ENCODE measurements at places on chromosomes 2 and 18.

DNA sequence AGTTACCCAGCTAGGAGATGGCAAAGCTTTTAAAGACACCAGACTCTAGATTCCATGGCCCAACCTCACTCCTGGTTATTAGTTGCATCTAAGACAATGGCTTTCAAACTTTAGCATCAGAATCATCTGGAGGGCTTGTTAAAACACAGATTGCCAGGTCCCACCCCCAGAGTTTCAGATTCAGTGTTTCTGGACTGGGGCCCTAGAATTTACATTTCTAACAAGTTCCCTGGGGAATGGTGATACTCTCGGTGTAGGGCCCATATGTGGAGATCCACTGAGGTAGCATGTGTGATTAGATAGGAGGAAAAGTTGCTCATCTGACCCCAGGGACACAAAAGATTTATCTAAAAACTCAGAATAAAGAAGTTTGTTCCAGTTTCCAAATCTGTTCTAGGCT, 14.5 kb upstream of the TTR start:
- no peak for DNase-seq

DNA sequence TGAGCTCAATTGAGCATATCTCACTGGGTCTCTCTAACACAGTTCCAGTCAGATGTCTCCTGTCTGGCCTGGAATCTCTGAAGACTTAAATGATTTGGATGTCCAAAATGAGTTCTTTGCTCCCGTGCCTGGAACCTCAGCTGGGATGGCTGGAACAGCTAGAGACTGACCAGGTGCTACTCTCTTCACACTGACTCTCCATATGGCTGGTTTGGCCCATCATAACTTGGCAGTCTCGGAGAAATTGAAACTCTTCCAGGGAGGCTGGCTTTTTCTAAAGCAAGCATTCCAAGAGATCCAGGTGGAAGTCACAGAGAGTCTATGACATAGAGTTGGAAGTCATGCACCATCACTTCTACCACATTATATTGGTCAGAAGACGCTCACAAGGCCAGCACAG, 129.6 kb upstream of the NOL4 start:
- DNase-seq: no peak

- DNase-seq: no peak
Measured at GRCh38 chr2:190197143-190197720, 122.4 kb downstream of the HIBCH start.

DNA sequence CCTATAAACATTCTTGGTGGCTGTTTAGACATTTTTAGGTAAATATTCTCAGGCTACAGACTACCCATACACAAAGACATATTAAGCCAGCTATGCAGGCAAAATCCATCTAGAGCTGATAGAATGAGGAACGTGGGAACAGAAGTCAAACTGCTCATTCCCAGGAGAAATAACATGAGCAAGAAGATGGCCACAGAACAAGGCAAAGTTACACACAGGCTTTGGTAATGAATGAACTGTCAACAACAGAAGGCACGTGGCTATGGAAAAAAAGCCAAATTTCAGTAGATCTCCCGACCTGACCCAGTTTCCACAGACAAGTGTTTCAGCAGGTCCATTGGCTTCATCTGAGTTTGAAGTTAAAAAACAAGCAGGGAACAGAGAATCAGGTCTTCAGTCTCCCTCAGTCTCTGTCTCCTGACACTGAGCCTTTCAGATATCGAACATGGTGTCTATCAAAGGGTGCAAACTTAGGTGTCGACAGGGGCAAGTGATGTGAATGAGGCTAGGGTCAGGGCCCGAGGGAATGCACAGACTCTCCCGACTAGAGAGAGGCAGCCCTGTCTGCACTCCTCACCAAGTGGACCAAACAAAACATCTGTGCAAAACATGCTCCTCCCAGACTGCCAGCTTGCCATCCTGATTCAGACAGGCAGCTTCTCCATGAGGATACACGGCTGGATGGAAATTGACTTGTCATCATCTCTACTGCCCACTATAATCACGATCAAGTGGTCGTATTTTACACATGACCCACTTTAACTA, 25.9 kb downstream of the SIGLEC15 start:
- DNase-seq: no peak

- no peak for DNase-seq
Measured at GRCh38 chr18:48740851-48741485, 202.1 kb downstream of the CTIF start.

GRCh38 chr2:149296031-149296430, 34.4 kb upstream of the LYPD6 start:
- no peak for DNase-seq

DNA sequence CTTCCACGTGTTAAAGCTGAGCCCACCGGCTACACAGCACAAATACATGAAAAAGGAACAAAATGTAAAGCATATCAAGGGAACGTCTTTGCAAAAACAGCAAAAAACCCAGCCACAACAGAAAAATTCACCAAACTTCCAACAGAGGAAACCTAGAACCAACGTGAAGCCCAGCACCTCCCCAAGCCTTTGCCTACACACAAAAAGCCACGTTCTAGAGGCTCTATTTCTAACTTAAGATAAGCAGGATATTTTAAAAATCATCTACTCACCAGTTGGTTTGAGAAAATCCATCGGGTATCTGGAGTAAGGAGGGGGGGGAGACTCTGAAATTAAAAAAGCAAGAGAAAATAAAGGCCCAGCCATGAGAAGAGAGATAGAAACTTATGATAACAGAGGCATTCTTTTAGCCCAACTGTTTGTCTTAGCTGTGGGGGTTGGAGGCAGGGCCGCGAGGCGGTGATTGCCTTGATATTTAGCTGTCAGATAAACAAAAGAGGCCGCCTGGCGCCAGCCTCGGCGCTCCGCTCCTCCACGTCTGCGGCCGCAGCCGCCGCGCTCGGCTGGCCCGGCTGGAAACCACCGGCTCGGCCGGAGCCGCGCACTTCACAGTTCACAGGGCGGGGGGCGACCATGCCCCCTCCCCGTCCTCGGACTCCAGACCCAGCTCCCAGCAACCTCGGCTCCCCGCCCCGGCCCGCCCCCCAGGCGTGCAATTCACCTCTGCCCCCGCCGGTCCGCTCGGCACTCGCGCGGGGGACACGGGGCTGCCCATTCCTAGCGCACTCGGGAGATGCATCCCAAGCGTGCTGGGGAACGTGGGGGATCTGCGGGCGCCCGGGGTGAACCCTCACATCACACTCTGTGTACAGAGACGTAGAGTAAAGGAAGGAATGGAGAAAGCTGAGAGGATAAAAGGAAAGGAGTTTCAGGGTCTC, 2.4 kb downstream of the SMAD7 start:
- no peak for DNase-seq

DNA sequence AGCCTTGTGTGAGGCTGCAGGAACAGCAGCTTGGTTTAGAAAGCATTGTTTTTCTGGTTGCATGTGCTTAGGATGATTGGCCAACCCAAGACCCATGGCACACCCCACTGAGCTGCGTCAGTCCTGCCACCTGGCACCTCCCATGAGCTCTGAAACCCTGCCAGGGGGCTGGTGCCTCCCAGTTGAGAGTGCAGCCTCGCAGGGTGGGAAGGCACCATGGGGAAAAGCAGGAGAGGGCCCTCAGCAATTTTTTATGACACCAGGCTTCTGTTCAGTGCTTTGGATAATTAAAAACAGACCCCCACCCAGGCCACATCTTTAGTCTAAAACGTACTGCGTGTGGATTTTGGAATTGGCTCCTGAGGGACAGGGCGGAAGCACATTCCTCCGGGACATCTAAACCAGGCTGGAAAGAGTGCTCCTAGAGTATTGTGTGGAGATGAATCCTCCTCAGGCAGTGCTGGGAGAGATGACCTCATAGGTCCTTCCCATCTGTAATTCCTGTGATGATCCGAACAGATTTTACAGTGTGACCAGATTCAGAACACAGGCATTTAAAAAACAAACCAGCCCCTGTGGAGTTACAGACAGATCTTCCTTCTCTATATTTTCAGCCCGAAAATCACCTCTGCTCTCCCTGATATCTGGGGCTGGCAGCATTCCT, 438.3 kb downstream of the ZNF521 start:
- no peak for DNase-seq

DNA sequence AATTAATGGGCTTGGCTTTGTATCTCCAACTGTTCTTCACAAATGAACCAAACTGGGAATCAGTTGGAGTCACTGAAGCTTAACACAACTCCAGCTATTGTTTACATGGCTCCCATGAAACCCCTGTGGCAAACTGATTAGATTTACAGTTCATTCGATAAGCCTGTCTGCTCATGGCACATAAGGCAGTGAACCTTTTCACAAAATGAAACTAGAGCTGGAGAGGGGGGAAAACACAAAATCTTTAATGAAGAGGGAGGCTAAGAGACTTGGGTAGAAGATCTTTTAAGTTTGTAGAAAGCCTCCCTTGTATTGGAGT, 11.6 kb upstream of the ITGA6 start:
- DNase-seq: no peak

GRCh38 chr2:196226707-196227065, 55.3 kb upstream of the STK17B start:
- DNase-seq: no peak

DNA sequence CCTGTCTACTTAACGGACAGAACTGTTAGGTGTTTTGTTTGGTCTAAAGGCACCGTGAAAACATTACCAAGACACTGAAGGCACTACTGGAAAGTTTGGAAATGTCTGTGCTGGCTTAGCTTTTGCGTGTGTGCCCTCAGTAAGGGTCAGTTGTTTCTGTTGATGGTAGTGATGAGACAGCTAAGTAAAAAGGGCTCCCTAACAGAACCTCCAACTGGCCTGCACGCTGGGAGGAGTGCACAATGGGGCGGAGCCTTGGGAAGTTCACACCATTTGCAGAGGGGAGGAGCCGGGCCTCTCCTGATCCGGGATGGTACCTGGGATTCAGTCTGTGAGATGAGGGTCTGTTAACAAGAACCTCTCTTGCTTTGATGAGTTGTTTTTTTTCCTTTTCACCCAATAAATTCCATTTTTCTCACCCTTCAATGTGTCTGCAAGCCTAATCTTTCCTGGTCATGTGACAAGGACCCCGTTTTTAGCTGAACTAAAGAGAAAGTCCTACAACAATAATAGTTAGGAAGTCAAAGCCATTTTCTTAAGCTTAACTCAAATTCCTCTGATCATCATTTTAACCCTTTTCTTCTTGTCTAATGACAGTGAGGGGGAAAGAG, 368.7 kb downstream of the PARD3B start:
- no peak for DNase-seq

GRCh38 chr18:69981948-69982347, 34.3 kb upstream of the CD226 start:
- DNase-seq: no peak

GRCh38 chr2:79830501-79830900, 317.6 kb downstream of the CTNNA2 start:
- no peak for DNase-seq

DNA sequence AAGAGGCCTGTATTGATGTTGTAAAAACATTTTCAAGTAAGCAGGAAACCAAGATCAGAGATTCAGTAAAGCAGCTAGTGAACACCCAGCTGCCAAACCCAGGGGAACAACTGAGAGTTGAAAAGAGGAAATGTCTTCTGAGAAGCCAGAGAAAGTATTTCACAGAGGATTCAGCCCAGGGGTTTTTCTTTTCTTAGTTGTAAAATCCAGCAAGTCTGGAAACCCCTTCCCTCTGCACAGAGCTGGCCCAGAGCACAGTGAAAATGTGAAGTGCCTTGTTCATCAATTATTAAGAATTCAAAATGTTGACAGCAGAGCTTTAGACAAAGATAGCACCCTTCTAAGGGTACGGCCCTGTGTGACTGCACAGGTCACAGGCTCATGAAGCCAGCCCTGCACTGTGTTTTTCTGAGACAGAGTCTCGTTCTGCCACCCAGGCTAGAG, 28.4 kb downstream of the AFF3 start:
- no peak for DNase-seq

DNA sequence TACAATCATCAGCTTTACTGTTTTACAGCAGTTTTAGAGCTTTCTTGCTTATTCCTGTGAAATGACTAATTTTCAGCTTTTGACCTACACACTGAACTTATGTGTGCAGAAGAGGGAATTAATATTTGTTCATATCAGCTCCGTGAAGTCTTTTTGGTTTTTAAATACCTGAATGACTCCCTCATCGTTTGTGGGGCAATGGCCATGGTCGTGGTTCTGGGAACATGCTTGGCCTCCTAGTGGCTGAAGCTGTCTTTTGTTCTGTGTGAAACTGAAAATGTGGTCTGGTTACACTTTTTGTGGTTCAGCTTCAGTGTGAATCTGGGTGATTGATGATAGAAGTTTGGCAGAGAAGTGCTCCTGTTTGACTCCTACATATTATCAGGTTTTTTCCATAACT, 408.1 kb downstream of the THSD7B start:
- no peak for DNase-seq

- no peak for DNase-seq
Measured at GRCh38 chr2:7634409-7634808, 717.2 kb downstream of the RNF144A start.

- DNase-seq: no peak
Measured at GRCh38 chr2:147628971-147629421, 215.8 kb upstream of the ACVR2A start.

- DNase-seq: no peak
Measured at GRCh38 chr2:22420076-22420475, 964.9 kb upstream of the KLHL29 start.

DNA sequence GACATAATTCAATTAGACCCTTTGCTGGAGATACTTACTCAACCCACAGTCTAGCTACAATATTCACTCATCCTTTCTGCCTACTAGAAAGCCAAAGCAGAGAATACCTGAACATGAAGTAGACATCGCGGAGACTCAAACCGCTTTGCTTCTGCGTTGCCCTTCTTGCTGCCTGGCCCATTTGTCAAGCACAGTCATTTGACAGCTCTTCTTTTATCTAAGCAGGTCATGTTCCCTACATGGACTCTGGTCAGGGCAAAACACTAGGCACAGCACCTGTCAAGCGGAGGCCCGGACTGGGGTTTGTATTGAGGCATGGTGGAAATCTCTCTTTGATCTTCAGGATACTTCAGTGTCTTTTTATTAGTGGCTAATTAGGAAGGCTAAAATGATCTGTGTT, 89.7 kb downstream of the FARSB start:
- no peak for DNase-seq

- no peak for DNase-seq
Measured at GRCh38 chr18:66110607-66111006, 359.8 kb downstream of the CDH7 start.

GRCh38 chr2:132401326-132401725, 15.3 kb upstream of the GPR39 start:
- no peak for DNase-seq

- no peak for DNase-seq
Measured at GRCh38 chr2:174518395-174518794, 31.6 kb upstream of the GPR155 start.

GRCh38 chr2:127080226-127080937, 26.6 kb downstream of the BIN1 start:
- DNase-seq: no peak

GRCh38 chr2:122808286-122808969, 1053.0 kb downstream of the TSN start:
- no peak for DNase-seq

All from tibial nerve (tissue), 4 donors.